Fibroblast of the aortic adventitia (primary cell): ENCODE measurements at places on chromosomes 6 and 20.

- no peak for DNase-seq
Measured at GRCh38 chr20:47857187-47857568, 71.9 kb upstream of the SULF2 start.

GRCh38 chr6:142839686-142840040 is 105.3 kb downstream of the HIVEP2 start:
- no peak for DNase-seq

GRCh38 chr6:143205585-143205984 is 144.9 kb downstream of the AIG1 start:
- DNase-seq: peak; percentile 27

GRCh38 chr6:10484912-10485311 is 36.2 kb upstream of the GCNT2 start:
- DNase-seq: no peak

DNA sequence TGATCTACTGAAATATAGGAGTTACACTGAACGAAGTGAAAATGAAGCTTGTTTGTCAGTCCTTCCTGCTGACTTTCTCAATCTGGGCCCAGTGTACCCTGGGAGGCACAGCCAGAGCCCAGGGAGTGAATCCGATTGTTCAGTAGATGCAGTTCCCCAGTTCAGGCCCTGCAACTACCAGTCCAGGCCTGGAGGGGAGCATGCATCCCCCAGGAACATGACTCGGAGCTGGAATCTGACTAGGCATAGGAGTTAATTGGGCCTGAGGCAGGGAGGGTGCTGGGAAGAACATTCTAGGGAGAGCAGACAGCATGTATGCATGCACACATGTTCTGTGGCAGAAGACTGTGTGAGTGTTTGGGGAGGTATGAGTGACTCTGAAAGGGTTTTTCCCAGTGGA is 42.1 kb downstream of the PHACTR3 start:
- no peak for DNase-seq

GRCh38 chr6:159427771-159428170 is 258.6 kb downstream of the FNDC1 start:
- DNase-seq: no peak

- DNase-seq: no peak
Measured at GRCh38 chr20:53881362-53881761, 189.0 kb downstream of the BCAS1 start.

DNA sequence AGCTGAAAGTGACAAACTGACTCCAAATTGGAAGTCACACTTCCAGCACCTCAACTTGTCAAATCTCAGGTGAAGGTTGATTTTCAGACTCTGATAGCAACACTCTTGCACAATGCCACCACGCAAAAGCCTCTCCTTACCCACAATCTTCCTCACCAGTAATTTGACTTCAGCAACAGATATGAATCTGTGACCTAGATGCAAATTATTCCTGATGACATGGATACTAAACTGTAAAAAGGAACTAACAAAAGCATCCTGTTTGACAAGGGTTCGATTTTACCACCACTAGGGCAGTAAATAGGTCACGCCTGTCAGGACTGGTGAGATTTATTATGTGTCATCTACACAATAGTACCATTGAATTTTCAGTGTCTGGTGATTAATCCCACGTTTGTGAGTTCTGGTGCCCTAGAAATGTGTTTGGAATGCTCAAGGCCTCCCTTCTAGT is 134.4 kb upstream of the COL21A1 start:
- DNase-seq: no peak

DNA sequence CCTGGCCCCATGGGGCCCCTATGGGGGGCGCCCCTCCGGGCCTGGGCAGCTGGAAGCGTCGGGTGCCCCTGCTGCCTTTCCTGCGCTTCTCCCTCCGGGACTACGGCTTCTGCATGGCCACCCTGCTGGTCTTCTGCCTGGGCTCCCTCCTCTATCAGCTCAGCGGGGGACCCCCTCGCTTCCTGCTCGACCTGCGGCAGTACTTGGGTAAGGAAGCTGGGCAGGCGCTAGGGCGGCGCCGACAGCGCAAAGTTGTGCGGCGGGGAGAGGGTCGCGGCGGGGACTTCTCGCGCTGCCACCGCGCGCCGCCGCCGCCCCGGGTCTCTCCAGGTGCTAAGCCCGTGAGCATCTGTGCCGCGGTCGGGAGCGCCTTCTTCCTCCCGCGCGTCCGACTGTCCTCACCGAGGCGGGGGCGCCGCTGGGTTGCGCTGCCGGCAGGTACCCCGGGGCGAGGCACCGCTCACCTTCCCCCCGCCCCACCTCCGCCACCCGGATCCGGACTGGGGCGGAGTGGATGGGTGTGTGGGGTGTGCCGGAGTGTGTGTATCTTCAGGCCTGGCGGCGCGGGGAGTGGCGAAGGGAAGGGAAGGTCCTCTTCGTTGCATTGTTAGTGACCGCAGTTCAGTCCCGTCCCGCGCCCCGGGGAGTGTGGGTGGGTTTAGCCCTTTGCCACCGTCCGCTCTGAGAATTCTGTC is 788 bp downstream of the UST start:
- peak; percentile 42 for DNase-seq

GRCh38 chr20:45701873-45702272 is at the start of gene WFDC13:
TSS of gene WFDC13 (plus strand) at chr20:45702038. CDS start at chr20:45702124, 86 bp downstream.
- DNase-seq: no peak

- DNase-seq: peak; percentile 4
Measured at GRCh38 chr6:160766989-160767646, 65.1 kb downstream of the PLG start.

DNA sequence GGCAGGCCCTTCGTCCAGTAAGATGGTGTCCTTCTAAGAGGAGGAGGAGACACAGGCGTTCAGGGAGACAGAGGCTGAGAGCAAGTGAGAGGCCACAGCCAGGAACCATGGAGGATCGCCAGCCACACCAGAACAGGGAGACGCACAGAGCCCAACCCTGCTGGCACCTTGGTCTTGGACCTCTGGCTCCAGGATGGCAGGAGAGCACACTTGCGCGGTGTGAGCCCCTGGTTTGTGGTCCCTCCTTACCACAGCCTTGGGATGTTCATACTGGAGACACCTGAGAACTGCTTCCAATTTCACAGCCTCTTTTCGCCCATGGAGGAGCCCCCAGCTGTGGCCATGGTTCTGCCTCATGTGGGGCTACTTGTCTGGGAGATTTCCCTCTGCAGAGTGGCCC is 222.4 kb downstream of the DLL1 start:
- DNase-seq: no peak

DNA sequence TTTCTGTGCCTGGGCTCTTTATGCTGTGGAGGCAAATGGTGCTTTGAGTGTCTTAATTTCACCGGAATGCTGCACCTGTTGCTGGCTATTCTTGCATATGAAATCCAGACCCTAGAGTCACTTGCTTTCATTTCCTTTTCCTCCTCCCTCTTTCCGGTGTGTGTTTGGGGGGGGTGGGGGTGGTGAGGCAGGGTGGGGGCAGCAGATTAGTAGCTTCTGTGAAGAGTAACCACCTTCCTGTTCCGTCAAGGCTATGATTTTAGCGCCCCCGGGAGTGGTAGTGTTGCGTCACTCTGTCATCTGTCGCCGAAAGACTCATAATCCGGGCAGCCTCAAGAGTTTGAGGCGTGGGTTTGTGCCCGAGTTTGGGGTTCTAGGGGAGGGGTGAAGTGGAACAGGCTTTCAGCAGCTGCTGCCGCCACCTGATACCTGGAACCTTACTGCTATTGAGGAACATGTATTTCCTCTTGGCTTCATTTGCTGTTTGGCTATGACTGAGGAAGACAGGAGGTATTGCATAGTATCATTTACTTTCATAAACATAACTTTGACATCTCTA is 49.1 kb downstream of the UTRN start:
- DNase-seq: no peak

DNA sequence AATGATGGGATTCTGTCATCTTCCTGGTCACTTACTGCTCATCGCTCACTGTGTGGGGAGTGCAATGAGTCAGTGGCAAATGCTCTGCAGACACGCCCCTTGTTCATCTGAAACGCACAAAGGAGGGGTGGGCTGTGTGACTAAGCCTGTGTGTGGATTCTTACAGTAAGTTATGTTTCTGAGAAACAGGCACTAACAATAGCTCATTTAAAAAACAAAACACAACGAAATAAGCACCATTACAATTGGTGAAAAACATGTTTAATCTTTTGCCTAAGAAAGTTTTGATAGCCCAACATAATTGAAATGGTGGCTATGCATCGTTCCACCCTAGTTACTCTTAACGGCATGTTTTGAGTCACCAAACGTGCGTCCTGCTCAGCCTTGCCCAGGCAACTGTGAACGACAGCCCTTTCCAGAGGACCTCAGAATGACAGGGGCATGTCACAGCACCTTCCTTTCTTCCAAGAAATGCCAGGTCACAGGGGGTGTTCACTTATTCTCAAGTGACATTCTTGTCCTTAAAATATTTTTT is 118.4 kb upstream of the SGK1 start:
- peak; percentile 96 for DNase-seq
